ENCODE measurements at places on chromosomes 7 and 10.
A peak's percentile ranks its signal among the peaks of the same experiment; 100 is the strongest.

DNA sequence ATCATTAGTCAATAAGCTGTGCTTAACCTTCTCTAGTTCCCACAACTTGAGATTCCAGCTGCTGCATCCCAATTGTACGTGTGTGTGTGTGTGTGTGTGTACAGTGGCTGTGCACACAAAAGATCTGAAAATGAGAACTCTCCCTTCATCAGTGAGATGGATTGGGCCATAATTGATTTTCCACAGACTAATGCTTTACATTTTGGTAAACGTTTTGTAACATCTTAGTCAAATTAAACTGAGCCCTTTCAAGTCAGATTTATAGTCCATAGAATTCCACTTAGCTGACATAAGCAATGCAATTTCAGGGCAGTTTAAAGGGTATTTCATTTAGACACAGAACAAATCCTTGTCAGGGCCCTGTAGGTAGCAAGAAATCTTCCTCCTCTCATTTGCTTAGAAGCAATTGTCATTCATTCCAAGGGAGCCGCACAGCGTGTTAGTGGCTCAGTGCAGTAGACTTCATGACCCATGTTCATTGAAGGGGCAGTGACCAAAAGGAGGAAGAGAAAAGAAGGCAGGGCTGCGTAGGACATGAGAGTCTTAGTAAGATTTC, 1123.5 kb upstream of the AUTS2 start:
- no peak for DNase-seq

DNA sequence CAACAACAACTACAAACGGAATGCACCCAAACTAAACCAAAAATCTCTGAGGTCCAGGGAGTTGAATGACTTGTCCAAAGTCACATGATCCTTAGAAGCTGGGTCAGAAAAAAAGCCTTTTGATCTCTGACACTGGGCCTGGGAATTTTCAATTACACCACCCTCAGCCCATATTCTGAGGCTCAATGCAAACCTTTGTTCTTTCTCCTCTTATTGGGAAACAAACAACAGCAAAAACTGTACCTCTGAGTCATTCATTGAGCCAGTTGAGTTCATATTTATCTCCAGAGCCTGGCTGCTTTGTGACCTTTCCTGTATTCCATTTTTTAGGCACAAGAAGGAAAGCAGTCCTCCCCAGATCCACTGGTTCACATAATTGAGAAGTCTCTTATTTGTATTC, 51.2 kb upstream of the SORCS1 start:
- no peak for DNase-seq

DNA sequence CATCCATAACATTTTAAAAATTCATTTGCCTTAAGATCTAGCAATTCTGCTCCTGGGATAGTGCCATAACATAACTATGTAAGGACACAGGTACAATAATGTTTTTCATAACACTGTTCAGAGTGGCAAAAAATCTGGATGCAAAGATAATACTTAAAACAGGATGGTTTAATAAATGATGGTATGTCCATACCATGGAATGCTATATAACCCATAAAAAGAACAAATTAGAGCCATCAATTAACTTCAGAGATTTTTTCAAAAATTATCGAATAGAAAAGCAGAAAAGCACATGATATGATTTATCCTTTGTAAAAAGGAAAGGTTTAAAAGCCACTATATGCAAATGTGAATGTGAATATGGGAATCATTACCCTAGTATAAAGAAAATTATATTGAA, 193.4 kb upstream of the LRRN3 start:
- no peak for DNase-seq

- DNase-seq, result no peak
Observed at GRCh38 chr10:89384474-89385340, 6.9 kb downstream of the IFIT1B start.

DNA sequence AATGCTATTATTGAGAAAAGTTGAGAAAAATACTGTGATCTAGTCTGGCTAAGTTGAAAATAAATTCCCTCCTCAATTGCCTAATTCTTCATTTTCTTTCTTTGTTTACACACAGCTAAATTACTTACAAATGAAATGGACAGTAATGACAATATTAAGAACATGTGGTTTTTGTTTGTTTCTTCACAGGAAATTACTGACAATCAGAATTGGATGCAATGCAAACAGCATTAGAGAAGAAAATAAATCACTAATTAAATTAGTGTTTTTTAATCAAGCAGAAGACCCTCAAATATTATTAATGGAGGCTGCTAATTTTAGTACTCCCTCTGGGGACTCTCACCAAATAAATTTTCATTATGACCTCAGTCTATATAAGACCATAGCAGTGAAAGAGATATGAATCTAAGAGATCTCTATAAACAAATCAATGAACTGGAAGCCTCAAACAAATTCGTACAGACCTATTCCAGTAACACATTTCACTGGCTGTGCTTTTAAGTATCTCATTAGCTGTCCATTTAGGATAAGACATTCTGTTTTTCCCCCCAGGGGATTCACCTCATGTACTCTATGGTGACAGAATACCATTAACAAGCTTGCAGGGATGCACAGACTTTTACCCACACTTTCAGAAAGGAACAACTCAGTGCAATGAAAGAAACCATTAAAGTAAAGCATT, 202.0 kb upstream of the DGKB start:
- no peak for DNase-seq

- peak; percentile 46 for DNase-seq
Observed at GRCh38 chr10:52644373-52645186, 128.0 kb downstream of the MBL2 start.

DNA sequence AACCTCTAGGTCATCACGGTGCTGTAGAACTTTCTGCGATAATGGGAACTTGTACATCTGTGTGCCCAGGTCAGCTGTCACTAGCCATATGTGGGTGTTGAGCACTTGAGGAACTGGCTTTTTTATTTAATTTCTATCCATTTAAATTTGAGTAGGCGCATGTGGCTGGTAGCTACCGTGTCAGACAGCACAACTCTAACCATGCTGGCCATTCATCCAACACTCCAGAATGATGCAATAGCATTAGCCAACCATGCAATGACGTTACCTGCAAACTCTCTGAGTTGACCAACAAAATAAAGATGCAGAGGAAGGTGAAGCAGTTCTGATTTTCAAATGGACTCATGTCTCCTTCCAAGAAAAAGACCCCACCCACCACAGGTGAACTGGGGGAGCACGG, 24.4 kb upstream of the CHST15 start:
- no peak for DNase-seq
